Suppressor macrophage (primary cell): ENCODE measurements at places on chromosomes 2 and 18.

GRCh38 chr2:181973171-181973783, 12.4 kb upstream of the PPP1R1C start:
- no peak for DNase-seq

- DNase-seq, result peak; percentile 43
Measured at GRCh38 chr2:125516496-125517109, 1139.4 kb upstream of the GYPC start.

DNA sequence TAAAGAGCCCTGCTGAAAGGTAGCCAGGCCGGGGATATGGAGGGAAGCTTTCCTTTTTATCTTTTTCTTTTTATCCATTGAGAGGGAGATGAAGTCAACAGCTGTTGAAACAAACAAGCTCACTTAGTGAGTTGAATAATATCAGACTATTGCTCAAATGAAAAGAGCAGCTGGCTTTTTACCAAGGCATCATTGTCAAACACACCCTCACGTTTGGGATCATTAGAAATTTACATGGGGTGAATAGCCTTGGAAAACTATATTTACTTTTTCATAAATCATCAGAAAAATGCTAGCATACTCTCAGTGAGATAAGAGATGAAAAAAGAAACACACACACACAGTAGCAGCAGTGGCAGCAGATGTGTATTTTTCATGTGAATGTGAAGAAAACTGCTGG, 71.5 kb upstream of the HNMT start:
- DNase-seq, result no peak

- peak; percentile 87 for DNase-seq
Measured at GRCh38 chr2:38959938-38960608, 70.4 kb downstream of the ARHGEF33 start.

- no peak for DNase-seq
Measured at GRCh38 chr2:76556018-76556417, 845.3 kb upstream of the GCFC2 start.

GRCh38 chr18:8980918-8981317, 121.6 kb upstream of the NDUFV2 start:
- DNase-seq, result no peak

GRCh38 chr2:191835539-191836350, 11.1 kb downstream of the CAVIN2 start:
- DNase-seq, result no peak

DNA sequence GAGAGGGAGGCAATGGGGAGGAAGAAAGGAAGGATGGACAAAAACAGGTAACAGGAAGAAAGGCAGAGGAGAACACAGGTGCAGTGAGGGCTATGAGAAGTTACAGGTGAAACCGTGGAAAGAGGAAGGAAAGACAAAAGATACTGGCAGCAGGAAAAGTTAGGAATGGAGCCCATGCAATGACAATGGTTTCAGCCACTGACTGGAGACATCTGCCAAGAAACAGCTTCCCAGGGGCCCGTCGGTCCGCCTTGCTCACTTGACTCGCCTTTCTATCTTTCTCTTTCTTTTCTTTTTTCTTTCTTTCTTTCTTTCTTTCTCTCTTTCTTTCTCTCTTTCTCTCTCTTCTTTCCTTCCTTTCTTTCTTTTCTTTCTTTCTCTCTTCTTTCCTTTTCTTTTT, 37.5 kb downstream of the ST8SIA5 start:
- DNase-seq, result no peak

DNA sequence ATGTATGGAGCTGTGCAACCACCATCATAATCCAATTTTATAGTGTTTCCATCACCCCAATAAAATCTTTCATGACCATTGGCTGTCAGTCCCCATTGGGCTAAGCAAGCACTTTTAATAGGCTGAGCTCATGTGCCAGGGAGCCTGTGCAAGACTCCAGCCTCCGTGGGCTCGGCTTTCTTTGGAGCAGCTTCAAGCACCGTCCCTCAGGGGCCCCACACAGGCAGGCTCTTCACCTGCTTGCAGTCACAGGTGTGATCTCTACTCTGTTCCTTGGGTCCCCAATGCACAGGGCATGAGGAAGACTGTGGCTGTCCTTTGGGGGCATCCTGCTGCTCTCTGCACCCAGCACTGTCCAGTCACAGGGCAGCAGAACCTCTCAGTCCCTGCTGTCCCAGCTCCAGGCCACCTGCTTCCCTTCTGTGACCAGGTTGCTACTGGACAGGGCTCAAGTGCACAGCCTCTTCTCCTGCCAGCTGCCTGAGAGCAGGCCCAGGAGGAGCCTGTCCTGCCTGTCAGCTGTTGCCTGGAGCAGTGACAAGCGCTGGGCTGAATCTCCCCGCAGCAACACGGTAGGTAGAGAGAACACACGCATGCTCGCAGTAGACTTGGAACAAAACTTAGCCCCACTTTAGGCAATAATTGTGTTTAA, 40.7 kb upstream of the TMEM131 start:
- no peak for DNase-seq

DNA sequence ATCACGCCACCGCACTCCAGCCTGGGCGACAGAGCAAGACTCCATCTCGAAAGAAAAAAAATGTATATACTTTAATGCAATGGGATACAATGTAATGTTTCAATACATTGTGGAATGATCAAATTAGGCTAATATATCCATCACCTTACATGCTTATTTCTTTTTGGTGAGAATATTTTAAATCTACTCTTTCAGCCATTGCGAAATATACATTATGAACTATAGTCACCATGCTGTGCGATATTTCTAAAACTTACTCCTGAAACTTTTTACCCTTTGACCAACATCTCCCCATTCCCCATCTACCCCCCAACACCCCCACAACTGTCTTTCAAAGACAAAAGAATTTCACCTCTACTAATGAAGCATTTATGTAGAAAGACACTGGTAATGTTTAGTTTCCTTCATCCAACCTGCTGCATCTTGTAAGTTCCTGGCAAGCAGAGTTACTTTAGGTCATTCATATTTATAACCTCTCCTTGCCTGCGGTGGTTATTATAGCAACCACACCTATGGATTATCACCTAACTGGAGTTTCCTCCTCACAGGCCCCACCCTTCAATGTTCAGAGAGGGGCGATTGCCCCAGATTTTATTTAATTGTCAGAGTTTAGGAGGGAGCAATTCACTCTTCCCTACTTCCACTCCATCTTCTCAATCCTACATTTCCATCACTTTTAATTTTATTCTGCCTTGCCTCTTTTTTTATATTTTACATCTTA, 1.2 kb upstream of the ME2 start:
- DNase-seq, result no peak

GRCh38 chr2:44562737-44563136, 201.0 kb downstream of the CAMKMT start:
- DNase-seq, result no peak

DNA sequence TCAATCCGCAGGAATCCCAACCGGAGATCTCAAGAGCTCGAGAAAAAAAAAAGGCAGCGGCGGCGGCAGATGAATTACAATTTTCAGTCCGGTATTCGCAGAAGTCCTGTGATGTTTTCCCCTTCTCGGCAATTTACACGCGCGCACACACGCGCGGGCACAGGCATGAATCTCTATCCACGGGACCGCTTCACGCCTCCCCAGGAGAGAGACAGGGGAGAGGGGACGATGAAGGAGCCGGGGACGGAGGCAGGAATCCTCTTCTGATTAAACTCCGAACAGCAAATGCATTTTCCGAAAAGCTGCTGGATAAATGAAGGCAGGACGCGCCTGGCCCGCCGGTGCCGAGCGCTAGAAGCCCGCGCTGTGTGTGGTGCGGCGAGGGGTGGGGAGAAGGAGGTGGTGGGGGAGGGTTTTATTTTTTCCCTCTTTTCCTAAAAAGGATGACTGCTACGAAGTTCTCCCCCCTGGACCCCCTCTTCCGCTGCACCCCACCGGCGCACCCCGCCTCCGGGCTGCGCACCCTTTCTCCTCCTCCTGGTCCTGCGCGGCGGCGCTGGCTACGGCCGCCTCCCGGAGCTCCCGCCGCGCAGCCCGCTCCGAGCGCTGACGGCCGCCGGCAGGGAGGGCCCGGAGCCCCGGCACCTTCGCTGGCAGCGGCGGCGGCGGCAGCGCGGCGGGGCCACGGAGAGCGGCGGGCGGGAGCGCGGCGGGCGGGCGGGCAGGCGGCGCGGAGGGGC, at the start of gene BCL2:
TSS of gene BCL2 (minus strand) at position 387 of the 740 bp plus-strand sequence.
- DNase-seq, result peak; percentile 31

GRCh38 chr2:39481611-39482010, 44.5 kb upstream of the MAP4K3 start:
- peak; percentile 12 for DNase-seq

GRCh38 chr2:239095460-239096081, 247.7 kb downstream of the TWIST2 start:
- no peak for DNase-seq

- DNase-seq, result no peak
Measured at GRCh38 chr18:6929370-6930102, 188.1 kb downstream of the LAMA1 start.
